Lower lobe of right lung (tissue), 2 donors: ENCODE measurements at places on chromosomes 5 and 9. TPM values are rescaled to one million over a fixed set of nuclear protein-coding genes. Genes with fewer than 3 reads are reported as not detected.

The ACOT12 gene
- total RNA-seq = not detected

The GABRA1 gene
- not detected for total RNA-seq

The AMBP gene
- total RNA-seq = 1.0 TPM

The BTNL3 gene
- not detected for total RNA-seq

DNA sequence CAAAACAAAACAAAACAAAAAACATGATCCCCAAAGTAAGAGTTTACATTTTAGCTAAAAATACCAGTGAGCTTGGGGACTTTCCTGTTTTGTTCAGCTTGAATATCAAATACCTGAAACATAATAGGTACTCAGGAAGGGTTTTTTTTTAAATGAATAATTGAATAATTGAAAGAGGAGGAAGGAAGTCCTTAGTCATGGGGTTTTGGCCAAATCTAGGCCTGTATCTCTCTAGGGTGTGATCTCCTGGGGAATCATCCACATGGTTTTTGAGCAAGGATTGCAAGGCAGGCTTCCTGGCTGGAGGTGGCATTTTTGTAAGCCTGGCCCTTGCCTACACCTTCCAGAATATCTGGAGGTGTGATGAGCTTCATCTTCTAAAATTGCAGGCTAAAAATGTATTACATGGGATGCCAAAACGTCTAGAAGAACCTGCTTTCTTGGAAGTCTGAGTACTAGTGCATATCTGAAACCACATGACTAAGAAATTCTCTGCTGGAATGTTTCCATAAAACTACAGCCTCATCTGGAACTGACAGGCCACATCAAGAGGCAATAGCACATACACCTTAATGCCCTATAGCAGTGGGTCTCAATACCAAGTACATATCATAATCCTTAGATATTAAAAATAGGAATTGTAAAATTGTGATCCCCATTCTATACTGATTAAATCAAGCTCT, 10.4 kb downstream of the C9 start:
- H3K4me3 ChIP-seq = no peak overlapping the region
- no peak overlapping the region for H3K27ac ChIP-seq
- H3K36me3 ChIP-seq = no peaks in the 10 kb centered on the region
- no peaks in the 10 kb centered on the region for H3K4me1 ChIP-seq

The ADAMTS2 gene
- 13.0 TPM for total RNA-seq

DNA sequence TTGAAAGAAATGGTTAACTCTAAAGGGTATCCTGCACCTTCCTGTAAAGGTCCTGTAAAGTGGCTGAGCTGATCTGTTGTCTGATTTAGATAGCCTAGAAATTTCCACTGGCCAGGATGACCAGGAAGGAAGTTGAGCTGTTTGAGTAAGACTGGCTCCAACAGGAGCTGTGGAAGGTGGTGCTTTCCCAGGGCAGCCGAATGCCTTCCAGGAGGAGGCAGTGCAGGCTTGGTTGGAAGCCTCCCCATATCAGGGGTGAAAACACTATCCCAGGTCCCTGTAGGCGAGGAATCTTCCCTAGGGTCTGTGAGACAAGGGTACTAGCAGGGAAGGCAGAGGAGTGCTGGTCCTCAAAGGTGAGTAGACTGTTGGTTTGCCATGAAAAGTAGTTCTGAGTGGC, 98.4 kb downstream of the LIX1 start:
- H3K36me3 ChIP-seq = no peaks in the 10 kb centered on the region
- no peaks in the 10 kb centered on the region for H3K27me3 ChIP-seq
- DNase-seq = no peak
- H3K4me1 ChIP-seq = no peaks in the 10 kb centered on the region
- H3K27ac ChIP-seq = no peak overlapping the region
- no peak overlapping the region for H3K4me3 ChIP-seq

DNA sequence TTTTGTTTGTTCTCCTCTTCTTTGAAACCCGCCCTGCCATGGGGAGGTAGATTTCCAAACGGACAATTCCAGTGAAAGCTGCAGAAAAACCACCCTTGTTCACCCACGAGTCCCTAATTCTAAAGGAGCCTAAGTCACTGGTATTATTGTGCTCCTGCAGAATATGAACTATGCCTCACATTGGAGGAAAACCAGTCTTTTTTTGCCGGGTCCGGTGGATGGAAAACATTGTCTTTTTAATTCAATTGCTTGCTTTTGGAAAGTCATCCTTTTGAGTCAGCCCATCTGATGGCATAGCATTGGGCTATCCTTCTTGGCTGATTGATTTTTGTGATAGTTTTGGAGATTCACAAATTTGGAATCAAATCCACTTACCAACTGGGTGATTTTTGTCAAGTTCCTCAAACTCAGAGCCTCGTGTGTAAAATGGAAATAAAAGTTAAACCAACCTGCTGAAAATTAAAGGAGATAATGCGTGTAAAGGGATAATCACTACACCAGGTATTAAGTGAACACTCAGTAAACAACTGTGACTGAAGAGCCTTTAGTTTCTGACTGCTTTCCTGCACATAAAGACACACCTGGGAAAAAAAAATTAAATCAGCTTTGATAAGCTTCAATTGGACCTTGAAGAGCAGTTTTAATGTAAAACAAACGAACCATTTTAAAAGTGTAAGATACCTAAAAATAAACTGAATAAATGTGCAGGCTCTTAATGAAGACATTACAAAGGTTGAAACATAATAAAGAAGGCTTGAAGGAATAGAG, 780 bp upstream of the CCNJL start:
- H3K4me3 ChIP-seq = peak overlapping the region; percentile 86
- no peaks in the 10 kb centered on the region for H3K27me3 ChIP-seq
- H3K27ac ChIP-seq = peak overlapping the region; percentile 88
- no peaks in the 10 kb centered on the region for H3K36me3 ChIP-seq

- DNase-seq = no peak
- H3K27ac ChIP-seq = no peak overlapping the region
- H3K4me3 ChIP-seq = no peak overlapping the region
- H3K4me1 ChIP-seq = no peaks in the 10 kb centered on the region
Observed at GRCh38 chr9:73753171-73753570, 601.5 kb downstream of the ANXA1 start.
